ENCODE measurements at places on chromosomes 12 and 14. TPM values are rescaled to one million over a fixed set of nuclear protein-coding genes. Genes with fewer than 3 reads are reported as not detected.

KRT8 gene
- total RNA-seq, result 22.8 TPM

RNF34 gene
- 30.2 TPM for total RNA-seq

PTPRR gene
- 0.98 TPM for total RNA-seq

NRXN3 gene
- total RNA-seq, result 4.7 TPM

OR11H12 gene
- not detected for total RNA-seq

TMPO gene
- 103 TPM for total RNA-seq

TBX3 gene
- total RNA-seq, result 57.0 TPM

KRT5 gene
- total RNA-seq, result 4,247 TPM

CNPY2 gene
- 65.6 TPM for total RNA-seq

DBX2 gene
- not detected for total RNA-seq

Measured in vagina (tissue), 2 donors.